G401 (cell line): ENCODE measurements at places on chromosomes 5 and 9. TPM values are rescaled to one million over a fixed set of nuclear protein-coding genes. Genes with fewer than 3 reads are reported as not detected.

PCDHA1 gene
- total RNA-seq = 0.03 TPM in 1 of 2 replicates, not detected in the other

C5orf34 gene
- 6.8 and 14.1 TPM in 2 replicates for total RNA-seq

GABRA1 gene
- total RNA-seq = not detected in 2 replicates

STING1 gene
- total RNA-seq = 23.1 and 49.2 TPM in 2 replicates

TAF1L gene
- total RNA-seq = under 0.01 and 0.03 TPM in 2 replicates

DNA sequence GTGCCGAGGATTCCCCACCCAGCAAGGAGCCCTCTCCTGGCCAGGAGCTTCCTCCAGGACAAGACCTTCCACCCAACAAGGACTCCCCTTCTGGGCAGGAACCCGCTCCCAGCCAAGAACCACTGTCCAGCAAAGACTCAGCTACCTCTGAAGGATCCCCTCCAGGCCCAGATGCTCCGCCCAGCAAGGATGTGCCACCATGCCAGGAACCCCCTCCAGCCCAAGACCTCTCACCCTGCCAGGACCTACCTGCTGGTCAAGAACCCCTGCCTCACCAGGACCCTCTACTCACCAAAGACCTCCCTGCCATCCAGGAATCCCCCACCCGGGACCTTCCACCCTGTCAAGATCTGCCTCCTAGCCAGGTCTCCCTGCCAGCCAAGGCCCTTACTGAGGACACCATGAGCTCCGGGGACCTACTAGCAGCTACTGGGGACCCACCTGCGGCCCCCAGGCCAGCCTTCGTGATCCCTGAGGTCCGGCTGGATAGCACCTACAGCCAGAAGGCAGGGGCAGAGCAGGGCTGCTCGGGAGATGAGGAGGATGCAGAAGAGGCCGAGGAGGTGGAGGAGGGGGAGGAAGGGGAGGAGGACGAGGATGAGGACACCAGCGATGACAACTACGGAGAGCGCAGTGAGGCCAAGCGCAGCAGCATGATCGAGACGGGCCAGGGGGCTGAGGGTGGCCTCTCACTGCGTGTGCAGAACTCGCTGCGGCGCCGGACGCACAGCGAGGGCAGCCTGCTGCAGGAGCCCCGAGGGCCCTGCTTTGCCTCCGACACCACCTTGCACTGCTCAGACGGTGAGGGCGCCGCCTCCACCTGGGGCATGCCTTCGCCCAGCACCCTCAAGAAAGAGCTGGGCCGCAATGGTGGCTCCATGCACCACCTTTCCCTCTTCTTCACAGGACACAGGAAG is 120.2 kb downstream of the RGS3 start:
- DNase-seq = no peak

DNA sequence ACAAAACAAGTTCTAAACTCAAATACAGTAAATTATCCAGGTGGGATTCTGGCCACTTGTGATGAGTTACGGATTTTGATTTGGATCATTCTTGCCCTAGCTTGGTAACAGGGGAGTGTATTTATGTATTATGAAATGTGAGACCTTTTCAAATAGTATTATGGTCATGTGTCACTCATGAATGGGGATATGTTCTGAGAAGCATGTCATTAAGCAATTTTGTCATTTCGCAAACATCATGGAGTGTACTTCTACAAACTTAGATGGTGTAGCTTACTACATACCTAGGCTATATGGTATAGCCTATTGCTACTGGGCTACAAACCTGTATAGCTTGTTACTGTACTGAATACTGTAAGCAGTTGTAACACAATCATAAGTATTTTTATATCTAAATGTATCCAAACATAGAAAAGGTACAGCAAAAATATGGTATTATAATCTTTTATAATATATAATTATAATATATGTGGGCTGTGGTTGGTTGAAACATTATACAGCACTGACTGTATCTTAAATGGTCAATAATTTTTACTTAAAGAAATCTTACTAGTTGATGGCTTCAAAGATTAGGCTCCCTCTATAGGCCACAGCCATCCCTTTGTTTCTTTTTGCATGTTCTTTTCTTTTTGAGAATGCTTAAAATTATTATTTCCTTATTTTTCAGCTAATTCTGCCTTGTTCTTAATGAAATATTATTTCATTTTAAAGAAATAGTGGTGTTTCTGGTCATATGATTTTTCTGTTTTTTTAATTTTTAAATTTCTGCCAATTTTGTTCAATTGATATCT is 128.4 kb downstream of the MAST4 start:
- DNase-seq = no peak

- no peak for DNase-seq
These were observed 97.6 kb upstream of the FANCC start for GRCh38 chr9:95415158-95415557.

DNA sequence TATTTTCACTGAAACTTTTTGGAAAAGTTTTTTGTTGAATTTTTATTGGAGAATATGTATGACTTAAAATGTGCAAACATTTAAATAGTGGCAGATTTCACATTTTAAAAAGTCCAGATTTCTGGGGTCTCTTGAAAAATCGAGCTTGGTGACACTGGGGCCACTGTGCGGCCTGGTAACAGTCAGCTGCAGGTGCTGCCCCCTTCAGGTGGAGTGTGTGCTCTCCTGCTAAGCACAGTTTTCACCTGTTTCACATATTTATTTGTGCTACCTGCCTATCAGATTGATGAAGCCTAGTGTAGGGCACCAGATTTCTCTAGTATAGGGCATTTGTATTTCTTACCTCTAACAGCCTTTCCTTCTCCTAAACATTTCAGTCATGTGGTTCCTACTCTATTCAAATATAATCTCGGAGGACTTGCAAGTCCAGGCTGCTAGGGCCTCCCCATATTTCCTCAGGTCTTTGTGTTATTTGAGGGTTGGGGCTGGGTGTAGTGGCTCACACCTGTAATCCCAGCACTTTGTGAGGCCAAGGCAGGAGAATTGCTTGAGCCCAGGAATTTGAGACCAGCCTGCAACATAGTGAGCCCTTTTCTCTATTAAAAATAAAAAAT is 95.8 kb upstream of the KLF9 start:
- DNase-seq = peak; percentile 29

- DNase-seq = no peak
These were observed 66.3 kb downstream of the RGMB start for GRCh38 chr5:98839469-98840383.

- DNase-seq = no peak
These were observed 6.9 kb upstream of the GMCL2 start for GRCh38 chr5:178194026-178194425.

DNA sequence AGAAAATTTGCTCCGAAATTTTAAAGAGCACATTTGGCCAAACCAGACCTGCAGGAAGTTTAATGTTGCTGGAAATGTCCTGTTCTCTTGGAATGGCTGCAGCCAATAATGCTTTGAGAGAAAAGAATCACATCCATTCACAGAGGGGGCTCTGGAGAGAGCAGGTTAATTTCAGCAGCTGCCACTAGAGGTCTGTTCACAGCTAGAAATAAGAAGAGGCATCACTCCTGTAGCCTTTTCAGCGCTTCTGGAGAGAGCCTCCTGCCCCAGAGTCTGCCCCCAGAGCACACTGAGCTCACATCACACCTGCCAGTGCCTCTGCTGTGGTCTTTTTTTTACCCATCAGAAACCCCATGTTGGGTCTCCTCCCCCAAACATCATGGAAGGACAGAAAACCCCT is 124.8 kb upstream of the RAD23B start:
- peak; percentile 23 for DNase-seq

GRCh38 chr9:911005-911404 is 65.5 kb upstream of the DMRT3 start:
- no peak for DNase-seq

- DNase-seq = no peak
These were observed 157.5 kb downstream of the DOCK8 start for GRCh38 chr9:372128-372527.

DNA sequence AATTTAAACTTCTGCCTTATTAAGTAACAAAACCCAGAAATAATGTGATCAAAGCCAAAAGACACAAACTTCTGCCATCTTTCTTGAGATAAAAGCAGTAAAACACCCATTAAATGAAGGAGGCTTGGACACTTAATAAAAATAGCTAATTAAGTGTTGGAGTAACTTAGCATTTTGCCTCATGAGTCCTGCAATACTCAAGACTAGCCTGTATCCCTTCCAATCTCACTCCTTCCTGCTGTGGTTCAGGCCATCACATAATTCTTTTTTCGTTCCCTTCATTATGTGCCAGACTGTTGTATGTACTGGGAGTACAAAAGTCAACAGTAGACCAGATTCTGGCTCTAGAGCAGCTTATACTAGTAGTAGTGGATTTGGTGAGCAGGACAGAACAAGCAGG is 250.2 kb downstream of the NFIB start:
- no peak for DNase-seq
